ENCODE measurements at places on chromosomes 5 and 9. TPM values are rescaled to one million over a fixed set of nuclear protein-coding genes. Genes with fewer than 3 reads are reported as not detected.

GRCh38 chr9:82126256-82126655, 137.7 kb downstream of the SPATA31D1 start:
- DNase-seq = no peak

DNA sequence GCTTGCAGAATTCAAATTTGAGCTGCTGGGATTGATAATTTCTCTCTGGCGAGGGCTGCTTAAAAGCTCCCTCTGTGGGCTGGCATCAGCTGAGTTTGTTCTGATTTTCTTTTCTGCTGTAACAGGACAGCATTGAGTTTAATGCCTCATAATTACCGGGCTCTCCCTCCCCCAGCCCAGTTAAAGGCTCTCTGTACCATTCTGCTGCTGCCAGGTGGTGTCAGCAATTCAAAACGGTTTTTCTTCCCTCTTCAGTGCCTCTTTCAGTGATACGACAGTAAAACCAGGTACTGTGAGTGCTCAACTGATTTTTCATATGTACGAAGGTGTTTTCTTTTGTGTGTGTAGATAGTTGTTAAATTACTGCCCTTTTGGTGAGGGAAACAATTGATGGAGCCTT, 509.3 kb upstream of the CTNND2 start:
- no peak for DNase-seq

The IL17B gene
- not detected for total RNA-seq

DNA sequence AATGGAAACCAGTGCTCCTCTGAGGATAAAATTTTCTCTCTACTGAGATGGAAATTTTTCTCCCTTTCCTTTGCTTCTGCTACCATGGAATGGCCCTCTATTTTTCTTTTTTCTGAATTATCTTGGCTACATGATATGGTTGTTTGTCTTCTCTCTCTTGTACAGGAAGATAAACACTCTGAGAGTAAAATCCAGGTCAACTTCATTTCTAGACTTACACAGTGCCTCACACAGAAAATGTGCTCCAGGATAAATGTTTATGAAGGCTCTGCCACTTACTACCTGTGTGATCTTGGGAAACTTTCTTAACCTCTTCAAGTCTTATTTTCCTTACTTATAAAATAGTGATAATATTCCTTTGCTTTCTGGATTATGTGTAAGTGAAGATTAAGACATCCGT, 153.9 kb downstream of the PRELID2 start:
- DNase-seq = no peak

- no peak for DNase-seq
Observed at GRCh38 chr5:65334077-65334476, 147.6 kb downstream of the ADAMTS6 start.

The CDC14B gene
- 15.1 TPM for total RNA-seq

DNA sequence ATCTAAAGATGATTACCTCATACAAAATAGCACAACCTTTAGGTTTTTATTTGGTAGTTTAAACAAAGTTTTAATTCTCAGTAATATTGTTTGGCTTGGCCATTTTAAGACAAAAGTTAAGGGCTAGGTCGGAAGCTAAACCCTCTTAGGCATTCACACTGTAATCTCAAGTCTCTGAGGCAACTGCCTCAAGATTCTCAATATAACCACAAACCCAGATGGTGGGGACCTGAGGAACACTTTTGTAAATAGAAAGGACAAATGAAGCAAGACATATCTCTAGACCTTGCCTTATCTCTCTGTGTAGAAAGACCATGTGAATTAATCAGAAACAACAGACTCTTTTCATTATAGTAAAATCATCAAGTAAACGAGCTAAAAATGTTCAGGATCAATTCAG, 500.2 kb upstream of the CDH6 start:
- DNase-seq = no peak

Data from Right ventricle myocardium superior (tissue), 1 donor.